Bronchial smooth muscle cell (primary cell): ENCODE measurements at places on chromosomes 2 and 18. TPM values are rescaled to one million over a fixed set of nuclear protein-coding genes. Genes with fewer than 3 reads are reported as not detected.

Gene BOLL
- not detected in 2 replicates for total RNA-seq

Gene SUMO1
- total RNA-seq, result 82.4 and 134 TPM in 2 replicates

Gene ZSCAN30
- 12.2 and 20.5 TPM in 2 replicates for total RNA-seq

Gene DPYSL5
- not detected in 2 replicates for total RNA-seq

Gene PTPN2
- total RNA-seq, result 22.3 and 24.1 TPM in 2 replicates

Gene VAMP5
- 32.5 and 62.6 TPM in 2 replicates for total RNA-seq

Gene TUBA4B
- total RNA-seq, result under 0.01 TPM in 1 of 2 replicates, not detected in the other

Gene ARL4C
- total RNA-seq, result 17.4 and 36.7 TPM in 2 replicates

Gene CYP27C1
- under 0.01 TPM in 1 of 2 replicates, not detected in the other for total RNA-seq

Gene ITM2C
- 87.8 and 144 TPM in 2 replicates for total RNA-seq

Gene PTH2R
- total RNA-seq, result under 0.01 TPM in 1 of 2 replicates, not detected in the other
